NCI-H524 (cell line): ENCODE measurements at places on chromosomes 5 and 9.

GRCh38 chr5:55821731-55822512 lies 29.2 kb upstream of the IL31RA start:
- DNase-seq, result no peak

- no peak for DNase-seq
These were observed 22.3 kb downstream of the ZNF474 start for GRCh38 chr5:122151640-122152039.

- DNase-seq, result no peak
These were observed 2.6 kb upstream of the RFX3 start for GRCh38 chr9:3528451-3528850.

DNA sequence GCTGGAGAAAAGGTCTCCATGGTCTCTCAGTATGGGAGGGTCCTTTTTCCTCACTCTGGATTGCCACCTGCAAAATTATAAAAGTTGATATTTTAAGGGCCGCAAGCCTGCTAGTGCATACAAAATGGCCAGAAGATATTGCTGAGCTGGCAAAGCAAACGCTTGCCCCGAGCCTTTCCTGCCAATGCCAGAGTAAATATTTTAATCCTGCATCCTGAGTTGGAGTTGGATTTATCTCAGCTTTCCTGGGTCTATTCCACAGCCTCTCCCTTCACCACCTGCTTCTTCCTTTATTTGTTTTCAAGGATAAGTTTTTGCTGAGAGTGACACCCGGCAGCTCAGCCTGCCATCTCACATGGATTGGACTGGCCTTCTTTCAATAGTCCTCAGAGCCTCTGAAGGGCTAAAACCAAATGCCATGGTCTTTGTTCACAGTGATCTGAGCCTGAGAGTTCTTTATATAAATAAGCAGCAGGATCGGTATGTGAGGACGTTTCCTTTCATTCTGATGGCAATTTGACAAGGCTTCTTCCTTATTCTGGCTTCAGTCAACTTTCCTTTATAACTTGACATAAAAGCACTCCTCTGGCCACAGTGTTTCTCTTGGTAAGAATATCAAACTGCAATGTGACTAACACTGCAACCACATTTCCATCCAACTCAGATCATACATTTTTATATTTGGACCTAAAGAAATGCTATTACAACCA lies 170.1 kb downstream of the ADAMTS12 start:
- no peak for DNase-seq

DNA sequence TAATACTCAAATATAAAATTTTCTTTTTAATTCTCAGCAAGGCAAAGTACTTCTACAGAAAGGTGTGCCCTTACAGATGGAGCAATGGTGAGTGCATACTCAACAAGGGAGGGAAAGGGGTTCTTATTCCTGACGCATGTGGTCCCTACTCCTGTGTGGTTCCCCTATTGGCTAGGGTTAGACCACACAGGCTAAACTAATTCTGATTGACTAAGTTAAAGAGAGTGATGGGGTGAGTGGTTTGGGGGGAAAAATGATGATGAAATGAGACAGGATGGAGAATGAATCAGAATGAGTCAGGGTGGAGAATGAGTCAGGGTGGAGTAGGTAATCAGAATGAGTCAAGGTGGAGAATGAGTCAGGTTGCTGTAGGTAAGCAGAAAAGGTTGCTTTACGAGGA lies 22.9 kb upstream of the HMGCS1 start:
- no peak for DNase-seq

DNA sequence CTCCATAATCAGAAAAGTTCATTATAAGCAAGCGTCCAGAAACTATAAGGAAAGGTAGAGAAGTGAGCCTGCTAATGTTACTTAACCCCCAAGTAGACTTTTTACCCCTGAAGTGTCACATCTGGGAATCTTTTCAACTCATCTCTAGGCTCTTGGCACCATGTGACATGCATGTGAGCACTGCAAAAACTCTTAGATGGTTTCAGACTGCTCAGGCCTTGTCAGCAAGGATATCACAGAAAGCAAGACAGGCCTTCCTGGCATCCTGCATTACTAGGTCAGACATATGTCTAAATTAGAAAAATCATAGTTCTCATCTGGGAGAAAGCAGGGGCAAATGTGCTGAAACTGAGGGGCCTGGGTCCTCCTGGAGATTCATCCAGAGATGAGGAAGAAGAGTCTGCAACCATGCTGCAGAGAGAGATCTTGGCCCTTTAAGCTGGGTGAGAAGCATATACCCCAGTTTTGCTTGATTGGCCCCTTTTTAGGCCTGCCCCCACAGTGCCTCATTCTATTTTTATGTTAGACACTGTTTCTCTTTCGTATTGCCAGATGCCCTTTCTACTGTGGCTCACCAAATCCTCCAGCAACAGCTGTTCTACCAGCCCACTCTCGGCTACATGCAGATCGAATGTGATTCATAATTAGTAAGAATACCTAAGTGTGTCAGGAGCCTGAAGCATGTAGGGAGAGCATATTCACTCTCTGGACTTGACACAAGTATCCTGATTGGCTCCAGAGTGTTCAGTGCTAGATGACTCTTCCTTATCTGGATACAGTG lies 19.0 kb downstream of the TMEM8B start:
- DNase-seq, result peak; percentile 51

DNA sequence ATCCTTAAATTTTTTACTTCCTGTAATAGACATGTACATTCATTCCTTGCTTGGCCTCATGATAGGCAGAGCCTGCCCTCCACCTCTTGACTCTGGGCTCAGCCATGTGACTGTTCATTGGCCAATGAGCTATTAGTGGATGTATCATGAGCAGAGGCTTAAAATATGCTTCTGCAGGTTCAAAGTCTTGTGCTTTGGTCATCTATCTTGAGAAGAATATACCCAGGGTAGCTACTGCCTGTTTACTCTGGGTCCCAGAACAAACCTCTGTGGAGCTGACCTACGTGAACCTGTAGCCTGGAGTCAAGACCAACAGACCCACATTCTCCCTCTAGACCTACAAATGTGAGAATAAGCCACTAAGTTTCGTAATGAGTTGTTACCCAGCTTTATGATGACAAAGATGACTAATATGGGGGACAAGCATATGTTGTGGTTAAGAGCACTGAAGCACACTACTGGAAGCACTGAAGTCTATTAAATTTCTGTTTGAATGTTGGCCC lies 244.4 kb downstream of the MAST4 start:
- DNase-seq, result no peak

DNA sequence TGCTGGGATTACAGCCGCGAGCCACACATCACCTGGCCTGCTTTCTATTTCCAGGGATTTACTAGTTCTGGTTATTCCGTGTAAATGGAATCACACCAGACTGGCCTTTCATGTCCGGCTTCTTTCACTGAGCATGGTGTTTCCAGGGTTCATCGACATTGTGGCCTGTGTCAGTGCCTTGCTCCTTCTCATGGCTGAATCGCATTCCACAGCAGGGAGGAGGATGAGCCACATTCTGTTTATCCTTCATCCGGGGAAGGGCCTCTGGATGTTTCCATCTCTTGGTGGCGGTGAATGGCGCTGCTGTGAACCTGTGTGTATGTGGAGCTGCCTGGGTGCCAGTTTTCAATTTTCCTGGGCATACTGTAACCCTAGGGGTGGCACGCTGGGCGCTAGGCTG lies 58.7 kb upstream of the RNU6ATAC start:
- no peak for DNase-seq

DNA sequence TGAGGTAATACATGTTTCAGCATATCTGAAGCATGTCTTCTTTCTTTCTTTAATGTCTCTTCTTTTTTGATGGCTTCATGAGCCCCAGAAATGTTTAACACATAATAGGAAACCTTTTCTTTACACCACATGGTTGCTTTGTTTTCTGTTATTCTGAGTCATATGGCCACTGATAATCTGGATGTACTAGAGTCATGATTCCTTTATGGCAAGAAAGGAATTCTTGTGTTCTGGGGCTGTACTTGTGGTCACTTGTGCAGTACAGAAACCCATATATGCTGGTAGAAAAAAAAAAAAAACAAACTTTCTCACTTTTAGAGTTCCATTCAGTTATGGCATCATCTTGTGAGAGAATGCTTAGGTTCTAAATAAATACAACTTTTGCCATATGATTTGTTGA lies 1669.3 kb upstream of the CDH9 start:
- DNase-seq, result no peak

- no peak for DNase-seq
These were observed 16.7 kb downstream of the RC3H2 start for GRCh38 chr9:122888480-122888879.

- no peak for DNase-seq
These were observed 140.1 kb downstream of the CEMIP2 start for GRCh38 chr9:71628247-71628646.

DNA sequence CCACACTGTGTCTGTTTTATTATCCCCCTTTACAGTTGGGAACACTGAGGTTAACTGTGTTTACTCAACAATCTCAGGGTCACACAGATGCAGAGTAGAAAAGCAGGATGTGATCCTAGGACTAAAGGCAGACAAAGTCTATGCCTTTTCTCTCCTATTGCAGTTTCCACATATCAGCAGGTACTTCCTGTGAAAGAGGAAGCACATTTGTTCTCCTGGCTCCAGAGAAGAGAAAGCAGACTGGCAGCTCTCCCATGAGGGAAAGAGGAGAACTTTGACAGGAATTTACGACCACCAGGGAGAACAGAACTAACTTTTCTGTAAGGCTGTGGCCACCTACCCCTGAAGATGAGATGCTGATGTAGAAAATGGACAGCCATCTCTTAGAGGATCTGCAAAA lies 84.2 kb upstream of the TNC start:
- no peak for DNase-seq

GRCh38 chr5:179345433-179346321 lies at the start of gene ADAMTS2:
ADAMTS2 (minus strand) TSS chr5:179345461; CDS start chr5:179345328, 133 bp downstream.
- DNase-seq, result no peak

- no peak for DNase-seq
These were observed 253.5 kb upstream of the HAPLN1 start for GRCh38 chr5:83973925-83974815.
